Activated naive CD4-positive, alpha-beta T cell treated with anti-CD3 and anti-CD28 coated beads for 36 hours (primary cell): ENCODE measurements at places on chromosomes 7 and 10. TPM values are rescaled to one million over a fixed set of nuclear protein-coding genes. Genes with fewer than 3 reads are reported as not detected.

DNA sequence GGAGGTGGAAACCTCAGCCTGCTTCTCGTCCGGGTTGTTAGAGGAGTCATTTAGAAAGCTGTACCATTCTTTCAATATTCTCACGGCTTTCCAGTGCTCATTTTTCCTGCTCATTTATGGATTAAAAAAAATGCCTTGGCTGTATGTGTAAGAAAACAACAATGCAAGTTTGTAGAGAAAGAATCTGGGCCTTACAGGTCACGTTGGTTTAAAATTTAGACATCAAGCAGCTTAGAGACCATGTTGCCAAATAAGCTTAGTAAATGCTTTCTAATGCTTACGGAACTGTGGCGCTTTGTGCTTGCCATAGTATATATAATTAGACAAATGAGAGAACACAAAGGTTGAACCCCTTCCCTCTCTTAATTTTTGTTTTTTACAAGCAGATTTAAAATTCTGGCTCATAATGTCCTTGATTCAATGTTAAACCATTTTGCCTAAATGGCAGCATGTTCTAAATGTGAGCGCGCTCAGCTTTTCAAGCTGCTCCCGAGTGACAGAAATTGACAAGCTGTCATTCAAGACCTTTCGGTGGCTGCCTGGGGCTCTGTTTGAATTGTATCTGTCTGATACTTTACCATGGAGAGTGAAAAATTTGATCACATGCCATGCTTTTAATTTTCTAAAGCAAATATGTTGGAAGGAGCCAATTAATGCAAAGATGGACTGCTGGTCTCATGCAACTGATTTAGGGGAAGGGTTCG, 1.1 kb downstream of the ARMS2 start:
- no peak for DNase-seq

GRCh38 chr7:132764762-132765161, 188.5 kb upstream of the PLXNA4 start:
- DNase-seq, result no peak

DNA sequence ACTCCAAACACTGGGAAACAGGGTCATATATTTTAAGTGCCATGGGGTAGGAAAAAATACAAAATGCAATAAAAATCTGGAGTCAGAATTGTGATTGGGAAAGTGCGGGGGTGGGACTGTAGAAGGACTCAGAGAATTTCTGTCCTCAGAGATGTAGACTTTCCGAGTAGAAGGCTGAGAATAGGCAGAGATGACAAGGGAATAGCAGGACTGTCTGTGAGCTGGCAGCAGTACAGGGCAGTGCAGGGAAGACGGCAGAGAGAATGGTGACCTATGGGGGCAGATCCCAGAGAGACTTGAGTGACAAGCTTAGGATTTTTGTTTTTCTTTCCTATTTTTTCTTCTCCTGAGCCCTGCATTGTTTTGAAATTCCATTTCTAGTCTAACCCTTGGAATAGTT, 127.6 kb downstream of the SLC16A9 start:
- DNase-seq, result no peak

The GARIN1A gene
- total RNA-seq, result not detected

DNA sequence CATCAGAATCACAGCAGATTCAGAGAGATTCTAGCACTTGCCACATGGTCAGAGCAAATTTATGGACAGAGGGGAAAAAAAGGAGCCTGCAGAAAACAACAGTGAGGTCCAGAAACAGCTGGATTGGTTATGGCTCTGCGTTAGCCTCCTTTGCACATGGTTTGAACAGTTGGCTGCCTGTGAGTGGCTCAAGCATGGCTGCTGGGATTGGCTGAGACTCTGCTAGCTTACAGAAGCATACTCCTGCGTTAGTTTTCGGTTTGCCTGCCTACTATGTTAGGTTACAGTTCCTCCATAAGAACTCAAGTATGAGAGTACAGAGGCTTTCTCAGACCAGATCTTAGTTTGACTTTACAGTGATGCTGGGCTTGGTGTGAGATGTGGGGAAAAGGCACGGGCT, 80.7 kb upstream of the WDR11 start:
- DNase-seq, result no peak

GRCh38 chr10:131692686-131693334, 208.0 kb upstream of the PPP2R2D start:
- DNase-seq, result no peak

The CDK14 gene
- 0.42 TPM for total RNA-seq

The MMP21 gene
- total RNA-seq, result not detected
